Jurkat, Clone E6-1 (cell line): ENCODE measurements at places on chromosomes 7 and 10.

- DNase-seq = no peak
These were observed 283.9 kb downstream of the SDHAF3 start for GRCh38 chr7:97401398-97401797.

DNA sequence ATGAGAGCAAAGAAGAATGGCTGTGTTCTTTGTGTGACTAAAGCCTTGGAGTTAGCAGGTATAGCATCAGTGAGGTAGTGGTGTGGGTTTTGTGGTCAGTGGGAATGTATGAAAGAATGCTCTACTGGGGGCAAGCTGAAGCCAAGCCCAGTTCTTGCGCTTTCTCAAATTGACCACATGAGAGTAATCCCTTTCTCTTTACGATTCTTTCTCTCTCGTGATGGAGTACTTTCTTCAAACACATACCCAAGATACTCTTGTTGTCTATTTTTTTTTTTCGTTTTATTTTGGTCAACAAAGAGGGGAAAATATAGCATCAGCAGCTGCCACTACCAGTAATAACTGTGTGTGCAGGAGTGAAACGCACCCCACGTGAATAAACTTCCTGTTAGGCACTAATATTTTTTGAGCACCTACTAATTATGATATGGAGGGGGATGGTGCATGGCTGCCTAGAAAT lies 8.4 kb upstream of the PANK1 start:
- peak; percentile 39 for DNase-seq

GRCh38 chr7:39709768-39710311 lies 86.5 kb downstream of the RALA start:
- peak; percentile 32 for DNase-seq

GRCh38 chr10:31867646-31868045 lies 61.0 kb downstream of the ARHGAP12 start:
- DNase-seq = no peak

- no peak for DNase-seq
These were observed 98.9 kb downstream of the SVIL start for GRCh38 chr10:29535778-29536453.

- DNase-seq = no peak
These were observed 37.0 kb upstream of the GLI3 start for GRCh38 chr7:42274053-42274452.

- DNase-seq = no peak
These were observed 42.1 kb downstream of the EBF3 start for GRCh38 chr10:129921801-129922597.

- DNase-seq = no peak
These were observed 651.5 kb downstream of the LRMDA start for GRCh38 chr10:76082956-76083355.

GRCh38 chr10:89741126-89741762 lies 39.9 kb downstream of the KIF20B start:
- no peak for DNase-seq

- DNase-seq = no peak
These were observed 143.4 kb downstream of the TPST1 start for GRCh38 chr7:66348531-66348930.

- DNase-seq = no peak
These were observed 1377.4 kb downstream of the XPNPEP1 start for GRCh38 chr10:108545921-108546320.

- DNase-seq = no peak
These were observed 17.6 kb downstream of the IFIT5 start for GRCh38 chr10:89431977-89432376.

- no peak for DNase-seq
These were observed 534.1 kb downstream of the ANKRD7 start for GRCh38 chr7:118758582-118758981.

DNA sequence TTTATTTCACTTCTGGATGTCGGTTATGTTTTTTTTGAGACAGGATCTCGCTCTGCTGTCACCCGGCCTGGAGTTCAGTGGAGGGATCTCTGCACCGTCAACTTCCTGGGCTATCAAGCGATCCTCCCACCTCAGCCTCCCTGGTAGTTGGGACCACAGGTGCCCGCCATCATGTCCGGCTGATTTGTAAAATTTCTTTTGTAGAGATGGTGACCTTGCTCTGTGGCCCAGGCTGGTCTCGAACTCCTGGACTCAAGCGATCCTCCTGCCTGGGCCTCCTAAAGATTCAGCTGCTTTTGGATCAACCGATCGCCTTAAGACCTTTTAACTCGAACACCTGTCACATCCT lies 606 bp upstream of the RABGEF1 start:
- no peak for DNase-seq

DNA sequence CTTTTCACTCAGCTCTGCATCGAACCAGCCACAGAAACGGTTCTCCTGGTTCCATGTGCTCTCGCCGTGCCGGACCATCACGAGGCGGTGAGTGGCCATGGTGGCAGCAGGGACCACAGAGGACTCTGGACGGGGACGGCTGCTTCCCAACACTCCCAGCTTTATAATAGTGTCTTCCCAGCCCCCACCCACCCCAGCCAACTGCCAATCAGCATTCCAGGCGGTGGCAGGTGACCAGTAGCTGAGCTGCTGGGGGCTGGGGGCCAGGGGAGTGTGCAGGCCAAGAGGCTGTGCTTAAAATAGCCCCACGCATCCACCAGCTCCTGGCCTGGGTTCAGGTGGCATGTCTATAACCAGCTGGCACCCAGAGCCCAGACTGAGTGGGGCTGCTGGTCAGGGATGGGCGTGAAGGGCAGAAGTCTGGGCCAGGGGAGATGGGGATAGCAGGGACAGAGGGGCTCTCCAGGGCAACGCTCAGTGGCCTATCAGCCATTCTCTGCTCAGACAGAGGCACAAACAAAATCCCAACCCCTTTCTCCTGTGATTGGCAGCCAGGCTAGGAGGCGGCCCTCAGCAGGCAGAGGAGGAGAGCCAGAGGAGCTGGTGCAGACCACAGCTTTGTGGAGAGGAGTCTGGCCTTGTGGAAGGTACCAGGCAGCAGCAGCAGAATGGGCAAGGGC lies at the start of gene PGAM2:
PGAM2 (minus strand) TSS at position 137 of the 680 bp plus-strand sequence; CDS start at position 99, 38 bp downstream.
- no peak for DNase-seq

DNA sequence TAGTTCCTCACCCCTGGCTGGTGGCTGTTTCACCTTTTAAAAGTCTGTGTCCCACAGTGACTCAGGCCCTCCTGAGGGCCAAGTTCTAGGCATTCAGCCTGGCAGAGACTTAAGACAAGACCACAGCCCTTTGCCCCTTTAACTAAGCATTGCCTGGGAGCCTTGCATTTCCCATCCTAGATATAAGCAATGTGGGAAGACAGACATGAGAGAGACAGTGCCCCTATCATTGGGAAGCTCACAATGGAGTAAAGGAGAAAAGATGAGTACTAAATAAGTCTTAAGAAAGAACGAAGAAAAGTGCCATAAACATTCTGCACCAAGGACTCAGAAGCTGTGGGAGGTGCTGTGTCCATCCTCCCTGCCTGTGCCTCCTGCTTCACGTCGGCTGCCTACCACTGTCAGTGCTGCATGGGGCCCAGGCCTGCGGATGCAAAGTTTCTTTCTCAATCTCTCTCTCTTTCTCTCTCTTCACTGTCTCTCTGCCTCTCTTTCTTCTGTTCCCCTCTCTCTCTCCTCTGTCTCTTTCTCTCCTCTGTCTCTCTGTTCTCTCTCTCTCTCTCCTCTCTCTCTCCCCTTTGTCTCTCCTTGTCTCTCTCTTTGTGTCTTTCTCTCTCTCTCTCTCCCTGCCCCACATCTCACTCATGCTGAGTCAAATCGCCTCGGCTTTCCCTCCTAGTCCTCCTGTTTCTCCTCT lies 21.5 kb downstream of the GPRIN2 start:
- DNase-seq = no peak
